ENCODE measurements at places on chromosomes 4 and X.

GRCh38 chr4:35934320-35934981, 309.9 kb downstream of the ARAP2 start:
- no peak for DNase-seq

- peak; percentile 69 for DNase-seq
Measured at GRCh38 chr4:78057600-78058550, 752 bp downstream of the FRAS1 start.

GRCh38 chr4:150379454-150379853, 202.5 kb upstream of the MAB21L2 start:
- no peak for DNase-seq

DNA sequence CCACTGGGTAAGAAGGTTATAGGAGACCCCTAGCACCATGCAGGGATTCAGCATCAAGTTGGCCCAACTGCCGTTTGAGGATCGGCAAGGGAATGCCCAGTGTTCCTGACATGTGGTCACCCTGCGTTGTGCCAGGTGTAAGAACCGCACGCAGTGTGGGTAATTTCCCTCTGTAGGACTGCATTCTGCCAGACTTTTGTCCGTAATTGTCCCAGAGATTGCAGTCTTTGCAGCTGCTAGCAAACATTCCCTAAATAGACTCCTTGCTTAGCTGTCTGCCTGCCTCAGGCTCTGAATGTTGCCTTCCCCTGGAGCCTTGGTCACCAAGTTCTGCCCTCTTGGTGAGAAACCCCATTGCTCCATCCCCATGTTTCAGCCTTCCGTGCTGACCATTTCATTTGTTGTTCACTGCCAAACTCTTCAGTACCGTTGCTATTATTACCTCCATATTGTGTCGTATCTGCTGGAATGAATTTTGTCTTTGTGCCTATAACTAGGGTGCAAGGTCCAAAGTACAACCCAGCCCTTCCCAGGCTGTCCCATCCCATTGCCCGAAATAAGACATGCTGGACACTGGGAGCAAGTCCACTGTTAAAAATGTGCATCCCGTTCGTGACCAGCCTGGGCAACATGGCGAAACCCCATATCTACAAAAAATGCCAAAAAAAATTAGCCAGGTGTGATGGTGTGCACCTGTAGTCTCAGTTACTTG, 53.8 kb upstream of the USP9X start:
- DNase-seq = no peak

- DNase-seq = no peak
Measured at GRCh38 chr4:14902342-14902741, 99.9 kb upstream of the CPEB2 start.

- peak; percentile 72 for DNase-seq
Measured at GRCh38 chr4:156889616-156890594, 81.7 kb downstream of the PDGFC start.

DNA sequence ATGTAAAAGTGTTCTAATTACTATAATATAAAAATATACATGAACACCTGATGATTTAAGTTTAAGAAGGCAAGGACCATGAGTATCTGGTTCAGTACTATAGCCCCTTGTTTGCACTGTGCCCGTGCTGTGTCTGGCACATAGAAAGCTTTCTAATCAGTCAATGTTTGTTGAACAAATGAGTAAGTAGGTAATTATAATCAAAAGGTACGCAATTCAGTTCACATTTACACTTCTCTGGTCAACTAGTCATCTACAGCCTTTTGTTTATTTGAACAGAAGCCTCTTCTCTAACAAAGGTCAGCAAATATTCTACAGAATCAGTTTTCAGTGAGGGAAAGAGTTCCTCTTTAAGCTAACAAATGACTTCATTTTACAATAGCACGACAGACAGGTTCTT, 523.3 kb downstream of the SMARCA1 start:
- DNase-seq = no peak

- no peak for DNase-seq
Measured at GRCh38 chr4:109738104-109738872, 8.4 kb upstream of the PLA2G12A start.

- no peak for DNase-seq
Measured at GRCh38 chrX:48025561-48025960, 18.8 kb downstream of the SPACA5 start.

- no peak for DNase-seq
Measured at GRCh38 chrX:132749406-132749805, 209.0 kb downstream of the HS6ST2 start.

GRCh38 chr4:173242466-173243250, 74.0 kb downstream of the GALNT7 start:
- DNase-seq = no peak

DNA sequence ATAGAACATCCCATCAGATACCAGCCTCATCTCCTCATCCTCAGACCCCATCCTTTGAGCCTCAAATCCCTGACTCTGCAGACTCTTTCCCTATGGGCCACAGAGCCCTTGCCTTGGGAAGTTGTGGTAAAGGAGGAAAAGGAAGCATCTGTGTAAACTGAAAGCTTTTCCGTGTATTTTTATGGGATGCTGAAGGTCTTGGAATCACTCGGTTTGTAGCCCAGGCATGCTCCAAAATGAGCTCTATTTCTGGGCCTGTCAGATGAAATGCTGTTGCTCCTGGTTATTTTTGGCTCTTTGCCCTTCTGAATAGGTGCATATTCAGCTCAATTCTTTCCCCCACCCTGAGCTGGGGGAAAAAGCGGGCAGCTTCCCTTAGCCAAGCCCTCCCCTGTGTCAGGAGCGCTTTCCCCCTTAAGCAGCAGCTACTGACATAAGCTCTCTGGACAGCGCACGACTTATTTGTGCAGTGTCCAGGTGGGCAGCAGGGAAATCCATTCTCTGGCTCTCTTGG, 5.0 kb upstream of the SEL1L3 start:
- no peak for DNase-seq

GRCh38 chrX:41785685-41786084, 61.7 kb downstream of the GPR82 start:
- no peak for DNase-seq

GRCh38 chrX:109992203-109992602, 10.7 kb upstream of the TMEM164 start:
- no peak for DNase-seq

GRCh38 chr4:82954212-82954611, 53.7 kb downstream of the THAP9 start:
- DNase-seq = no peak

GRCh38 chr4:126458993-126459392, 1144.2 kb downstream of the FAT4 start:
- DNase-seq = no peak

- no peak for DNase-seq
Measured at GRCh38 chrX:153029875-153030274, 26.4 kb upstream of the PNMA3 start.

GRCh38 chrX:13752646-13753045, 18.1 kb downstream of the OFD1 start:
- no peak for DNase-seq

DNA sequence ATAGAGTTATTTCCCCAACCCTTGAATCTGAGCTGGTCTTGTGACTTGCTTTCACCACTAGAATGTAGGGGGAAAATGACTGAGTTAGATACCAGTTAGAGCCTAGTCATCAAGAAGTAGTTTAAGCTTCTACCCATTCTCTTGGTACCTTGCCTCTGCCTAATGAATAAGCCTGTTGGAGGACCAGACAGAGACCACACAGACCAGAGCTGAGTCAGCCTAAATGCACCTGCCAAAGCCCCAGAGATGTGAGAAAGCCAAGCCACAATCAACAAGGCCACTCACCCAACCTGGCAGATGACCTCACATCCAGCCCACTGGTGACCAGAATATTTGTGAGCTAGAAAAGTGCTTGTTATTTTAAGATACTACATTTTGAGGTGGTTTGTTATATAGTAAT, 85.2 kb upstream of the DCLK2 start:
- no peak for DNase-seq

- peak; percentile 54 for DNase-seq
Measured at GRCh38 chrX:148501386-148502066, 1.1 kb downstream of the AFF2 start.

GRCh38 chr4:52999626-53000025, 137.5 kb downstream of the RASL11B start:
- DNase-seq = no peak

GRCh38 chr4:41318839-41319530, 62.3 kb downstream of the UCHL1 start:
- DNase-seq = no peak

- DNase-seq = no peak
Measured at GRCh38 chr4:145541346-145541745, 59.7 kb downstream of the SMAD1 start.

DNA sequence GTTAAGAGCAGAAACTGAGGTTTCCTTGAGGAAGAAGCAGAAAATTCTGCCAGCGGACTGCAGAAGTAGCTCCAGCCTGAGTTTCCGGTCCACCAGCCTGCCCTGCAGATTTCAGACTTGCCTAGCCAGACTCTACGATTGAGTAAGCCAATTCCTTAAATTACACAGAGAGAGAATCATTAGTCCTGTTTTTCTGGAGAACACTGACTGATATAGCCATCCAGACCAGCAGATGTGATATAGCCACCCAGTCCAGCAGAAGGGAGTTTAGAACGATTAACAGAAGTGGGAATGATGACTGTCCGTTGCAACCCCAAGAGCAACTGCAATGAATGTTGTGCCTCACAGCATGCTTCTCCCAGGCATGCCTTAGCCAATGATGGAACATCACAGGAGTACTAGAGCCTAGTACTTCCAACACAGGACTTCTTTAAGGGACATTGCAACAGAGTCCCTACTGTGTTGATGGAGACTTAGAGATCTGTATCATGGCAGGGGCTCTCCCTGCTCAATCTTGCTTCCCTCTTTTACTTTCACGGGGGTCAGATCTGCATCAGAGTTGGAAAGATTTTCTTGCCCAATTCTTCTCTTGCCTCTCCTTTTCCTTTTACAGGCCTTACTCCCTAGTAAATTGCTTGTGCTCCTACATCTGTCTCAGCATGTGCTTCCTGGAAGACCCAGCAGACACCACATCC, 264.6 kb upstream of the CLNK start:
- no peak for DNase-seq

DNA sequence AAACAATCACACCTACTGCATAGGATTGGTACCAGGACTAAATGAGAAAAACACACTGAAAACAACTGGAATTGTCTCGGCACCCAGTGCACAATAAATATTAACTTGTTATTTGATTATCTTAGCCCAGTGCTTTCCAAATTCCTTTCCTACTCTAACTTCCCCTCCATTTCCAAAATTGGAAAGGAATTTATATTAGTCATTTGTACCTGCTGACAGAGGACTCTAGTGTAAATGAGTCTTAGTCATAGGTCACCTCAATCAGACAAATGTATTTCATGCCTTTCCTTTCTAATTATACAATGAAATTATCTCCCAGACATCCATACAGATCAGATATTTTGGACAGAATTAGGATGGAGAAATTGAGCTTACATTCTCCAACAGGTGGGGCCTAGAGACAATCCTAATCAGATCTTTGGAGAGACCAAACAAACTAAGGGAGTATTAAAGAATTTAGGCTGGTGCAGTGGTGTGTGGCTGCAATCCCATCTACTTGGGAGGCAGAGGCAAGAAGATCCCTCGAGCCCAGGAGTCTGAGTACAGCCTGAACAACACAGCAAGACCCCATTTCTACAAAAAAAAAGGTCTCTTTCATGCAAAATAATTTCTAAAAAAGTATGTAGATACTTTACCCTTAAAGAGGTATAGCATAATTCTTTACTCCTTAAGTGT, 10.1 kb downstream of the SH3D19 start:
- DNase-seq = no peak

GRCh38 chr4:40749717-40750460, at the start of gene NSUN7:
Gene NSUN7 (plus strand): TSS chr4:40749955. CDS start chr4:40750694, 739 bp downstream.
- DNase-seq = peak; percentile 73

GRCh38 chr4:118877797-118878196, 10.9 kb upstream of the SYNPO2 start:
- DNase-seq = no peak

GRCh38 chrX:22300130-22300529, 27.4 kb downstream of the CBLL2 start:
- DNase-seq = no peak

DNA sequence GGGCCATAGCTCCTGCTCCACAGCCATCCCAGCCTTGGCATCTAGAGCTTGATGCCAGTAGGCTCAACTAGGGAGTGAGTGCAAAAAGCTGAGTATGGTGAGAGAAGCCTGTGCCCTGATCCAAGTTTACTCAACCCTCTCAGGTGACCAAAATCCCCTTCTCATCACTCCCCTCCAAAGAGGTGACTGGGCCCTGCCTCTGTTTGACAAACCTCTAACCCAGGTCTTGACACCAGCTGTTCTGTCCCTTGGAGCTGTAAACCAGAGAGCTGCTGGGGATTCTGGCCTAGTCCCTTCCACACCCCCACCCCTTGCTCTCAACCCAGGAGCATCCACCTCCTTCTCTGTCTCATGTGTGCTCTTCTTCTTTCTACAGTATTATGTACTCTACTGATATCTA, 73.5 kb downstream of the MSN start:
- no peak for DNase-seq

GRCh38 chr4:7147261-7147660, 45.1 kb upstream of the SORCS2 start:
- DNase-seq = no peak

DNA sequence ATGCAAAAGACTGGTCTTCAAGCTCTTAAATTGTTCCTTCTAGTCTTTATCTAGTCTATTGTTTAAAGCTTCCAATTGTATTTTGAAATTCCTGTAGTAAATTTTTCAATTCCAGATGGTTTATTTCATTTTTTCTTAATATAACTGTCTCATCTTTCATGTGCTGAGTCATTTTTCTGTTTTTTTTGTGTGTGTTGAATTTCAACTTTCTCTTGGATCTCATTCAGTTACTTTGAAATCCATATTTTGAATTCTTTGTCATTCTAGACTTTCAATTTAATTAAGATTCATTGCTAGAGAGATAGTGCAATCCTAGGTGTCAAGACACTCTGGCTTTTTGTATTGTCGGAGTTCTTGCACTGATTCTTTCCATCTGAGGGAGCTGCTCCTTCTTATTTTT, 128.0 kb upstream of the PRKG2 start:
- no peak for DNase-seq

GRCh38 chr4:181674315-181674875, 568.8 kb upstream of the TENM3 start:
- DNase-seq = no peak

- no peak for DNase-seq
Measured at GRCh38 chr4:173013232-173013930, 155.2 kb upstream of the GALNT7 start.

- DNase-seq = no peak
Measured at GRCh38 chrX:104325213-104325585, 70.5 kb upstream of the ESX1 start.

DNA sequence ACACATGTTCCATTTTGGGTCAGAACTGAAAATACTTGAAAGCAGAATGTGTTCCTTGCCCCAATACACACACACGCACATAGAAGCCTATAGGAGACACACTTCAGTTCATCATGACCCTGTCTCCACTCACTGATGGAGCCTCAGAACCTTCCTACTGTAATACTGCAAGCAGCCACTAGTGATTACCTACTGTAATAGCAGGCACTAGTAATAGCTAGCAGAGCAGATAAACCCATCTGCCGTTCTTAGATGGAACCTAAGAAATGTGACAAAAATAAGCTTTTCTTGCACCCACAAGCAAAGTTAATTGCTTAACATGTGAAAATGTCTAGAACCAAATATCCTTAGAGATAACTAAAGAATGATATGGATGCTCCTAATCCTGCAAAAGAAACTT, 13.6 kb downstream of the AMTN start:
- DNase-seq = no peak

- no peak for DNase-seq
Measured at GRCh38 chr4:77169481-77169880, 12.5 kb downstream of the CCNG2 start.

- no peak for DNase-seq
Measured at GRCh38 chr4:6633091-6633906, 7.2 kb upstream of the MRFAP1 start.

All from Right ventricle myocardium inferior (tissue), 1 donor.